Natural killer cell (primary cell): ENCODE measurements at places on chromosomes 2 and 18. TPM values are rescaled to one million over a fixed set of nuclear protein-coding genes. Genes with fewer than 3 reads are reported as not detected.

The NYAP2 gene
- total RNA-seq: 0.14 TPM

The CAPN13 gene
- total RNA-seq: not detected

The ST3GAL5 gene
- 66.1 TPM for total RNA-seq

The ELOA2 gene
- total RNA-seq: not detected

The C2orf66 gene
- not detected for total RNA-seq

The FAM110C gene
- total RNA-seq: 3.6 TPM

The CDH2 gene
- 0.35 TPM for total RNA-seq

The TDRD15 gene
- total RNA-seq: 0.27 TPM

The LIMS2 gene
- total RNA-seq: 0.15 TPM

The OTX1 gene
- not detected for total RNA-seq

The RPRM gene
- total RNA-seq: not detected

The SERPINB4 gene
- total RNA-seq: not detected

The EMX1 gene
- total RNA-seq: not detected

The CRYBA2 gene
- total RNA-seq: not detected

The LIMS4 gene
- 0.48 TPM for total RNA-seq

The PARD3B gene
- 0.13 TPM for total RNA-seq

The DSEL gene
- total RNA-seq: 0.38 TPM

The PCARE gene
- not detected for total RNA-seq

The RTP5 gene
- 0.68 TPM for total RNA-seq

The APOB gene
- total RNA-seq: not detected

The SERPINB12 gene
- total RNA-seq: not detected

The GPBAR1 gene
- total RNA-seq: 1.4 TPM

The ANTXR1 gene
- total RNA-seq: not detected

The GPR55 gene
- total RNA-seq: 0.09 TPM

The STARD6 gene
- total RNA-seq: not detected

The LHCGR gene
- not detected for total RNA-seq

The SLC14A1 gene
- total RNA-seq: 42.2 TPM

The NTSR2 gene
- total RNA-seq: not detected

The NPHP1 gene
- total RNA-seq: 0.30 TPM

The CHRNG gene
- not detected for total RNA-seq

The TEX261 gene
- 44.2 TPM for total RNA-seq

The SPP2 gene
- not detected for total RNA-seq

The TLK1 gene
- total RNA-seq: 101 TPM

The CYP27C1 gene
- total RNA-seq: not detected

The RBMS1 gene
- total RNA-seq: 111 TPM

The DPYSL5 gene
- total RNA-seq: not detected

The IL18R1 gene
- total RNA-seq: 46.7 TPM

The GPR148 gene
- total RNA-seq: not detected

The TSPYL6 gene
- total RNA-seq: not detected

The CIAO1 gene
- total RNA-seq: 74.9 TPM
